8988T (cell line): ENCODE measurements at places on chromosomes 3 and 15.

GRCh38 chr3:29544701-29545363 is 264.0 kb downstream of the RBMS3 start:
- DNase-seq = no peak

DNA sequence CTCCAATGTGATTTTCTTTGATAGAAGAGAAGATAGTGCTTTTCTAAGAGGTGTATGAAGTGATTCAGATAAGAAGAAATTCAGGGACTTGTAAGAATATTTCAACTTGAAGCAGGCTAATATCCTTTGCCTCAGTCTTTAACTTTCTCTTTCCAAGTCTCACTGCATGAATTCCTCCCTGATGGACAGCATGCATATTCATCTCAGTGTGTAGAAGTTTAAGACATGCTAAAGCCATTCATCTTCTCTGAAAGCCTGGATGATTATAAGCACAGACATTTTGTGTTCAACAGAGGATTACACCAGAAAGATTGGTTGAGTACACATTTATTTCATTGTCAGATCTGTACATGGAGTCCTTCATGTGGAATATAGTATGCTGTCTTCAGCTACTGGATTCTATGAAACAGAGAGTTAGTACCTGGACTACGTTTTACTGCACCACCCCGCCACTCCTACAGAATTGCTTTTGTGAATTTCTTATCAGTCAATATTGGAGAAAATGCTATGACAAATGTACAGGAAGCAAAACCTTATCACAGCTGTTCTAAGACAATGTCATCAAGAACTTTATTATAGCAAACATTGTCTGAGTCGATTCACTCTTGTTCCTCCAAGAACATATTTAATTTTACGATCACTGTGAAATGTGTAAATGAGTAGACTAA is 1346.1 kb downstream of the OTOL1 start:
- DNase-seq = no peak

- DNase-seq = no peak
Observed at GRCh38 chr3:155646669-155647068, 98.2 kb downstream of the PLCH1 start.

DNA sequence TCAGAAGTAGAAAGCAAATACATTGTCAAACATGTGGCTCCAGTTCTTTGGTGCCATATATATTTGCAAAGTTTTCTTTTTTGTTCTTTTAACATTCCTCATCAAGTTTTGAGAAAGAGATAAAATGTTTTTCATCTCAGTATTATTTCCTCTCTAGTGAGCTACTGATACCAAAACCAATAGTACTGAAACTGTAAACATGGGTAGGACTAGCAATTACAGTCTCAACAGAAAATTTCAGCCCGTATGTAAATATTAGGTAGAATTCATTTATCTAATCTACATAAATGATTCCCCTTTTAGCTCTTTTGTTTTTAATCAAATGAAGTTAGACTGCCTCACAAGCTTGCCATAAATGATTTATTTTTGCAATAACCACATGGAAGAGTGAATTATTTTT is 21.4 kb downstream of the SECISBP2L start:
- no peak for DNase-seq

DNA sequence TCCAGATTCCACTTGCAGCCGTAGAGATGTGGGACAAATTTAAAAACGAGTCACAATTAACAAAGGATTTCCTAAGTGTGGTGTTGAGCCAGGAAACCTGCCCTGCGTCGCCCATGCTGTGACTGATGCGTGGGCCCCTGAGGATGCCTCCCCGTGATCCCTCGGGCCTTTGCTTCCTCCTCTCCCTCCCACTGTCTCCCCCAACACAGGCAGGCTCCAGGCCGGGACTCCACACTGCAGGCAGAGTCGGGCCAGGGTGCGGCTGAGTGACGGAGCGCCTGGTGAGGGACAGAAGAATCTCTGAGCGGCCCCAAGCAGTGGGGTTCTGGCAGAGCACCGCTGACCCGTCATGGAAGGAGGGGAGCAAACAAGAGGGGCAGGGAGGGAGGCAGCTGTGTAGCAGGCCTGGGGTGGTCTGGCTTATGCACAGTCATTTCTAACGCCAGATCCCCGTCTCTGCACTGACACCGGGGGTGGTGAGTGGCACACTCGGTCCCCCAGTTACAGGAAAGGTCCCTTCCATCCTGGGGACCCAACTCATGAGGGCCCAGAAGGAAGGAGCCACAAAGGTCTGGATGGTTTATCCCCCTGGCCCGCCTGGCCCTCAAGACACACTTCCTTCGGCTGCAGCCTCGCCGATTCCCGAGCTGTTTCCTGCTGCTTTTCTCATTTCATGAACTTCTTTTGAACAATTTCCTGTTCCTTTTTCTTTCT is 91.0 kb downstream of the XXYLT1 start:
- no peak for DNase-seq

DNA sequence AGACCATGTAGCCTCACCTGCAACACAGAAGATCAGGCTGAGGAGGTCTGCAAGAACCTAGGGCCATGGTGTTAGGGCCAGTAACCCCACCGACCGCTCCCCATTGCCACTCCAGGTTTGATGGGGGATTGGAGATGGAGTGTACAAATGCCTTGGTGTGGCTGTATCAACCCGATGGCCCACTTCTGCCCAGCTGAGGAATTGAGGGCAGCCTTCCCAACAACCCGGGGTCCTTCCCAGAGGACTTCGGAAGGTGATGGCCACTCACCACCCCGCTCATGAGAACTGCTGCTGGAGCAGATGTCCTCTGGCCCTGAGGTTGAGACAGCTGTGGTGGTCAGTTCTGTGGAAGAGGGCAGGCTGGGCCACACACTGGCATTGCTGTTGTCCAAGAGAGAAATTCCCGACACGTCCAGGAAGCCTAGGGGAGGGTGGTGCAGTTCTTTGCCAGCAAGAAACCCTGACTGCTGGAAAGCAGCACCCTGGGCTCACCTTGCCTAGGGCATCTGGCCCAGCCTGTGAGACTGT is 8.9 kb downstream of the GORASP1 start:
- no peak for DNase-seq

GRCh38 chr3:111619833-111620232 is 24.7 kb upstream of the ZBED2 start:
- DNase-seq = no peak

- DNase-seq = no peak
Observed at GRCh38 chr15:82549199-82549665, 9.0 kb upstream of the RPS17 start.
